ENCODE measurements at places on chromosomes 5 and 9.

GRCh38 chr5:67010684-67011409 is 185.8 kb downstream of the CD180 start:
- no peak for DNase-seq

- no peak for DNase-seq
Observed at GRCh38 chr5:126370796-126371718, 52.2 kb upstream of the GRAMD2B start.

DNA sequence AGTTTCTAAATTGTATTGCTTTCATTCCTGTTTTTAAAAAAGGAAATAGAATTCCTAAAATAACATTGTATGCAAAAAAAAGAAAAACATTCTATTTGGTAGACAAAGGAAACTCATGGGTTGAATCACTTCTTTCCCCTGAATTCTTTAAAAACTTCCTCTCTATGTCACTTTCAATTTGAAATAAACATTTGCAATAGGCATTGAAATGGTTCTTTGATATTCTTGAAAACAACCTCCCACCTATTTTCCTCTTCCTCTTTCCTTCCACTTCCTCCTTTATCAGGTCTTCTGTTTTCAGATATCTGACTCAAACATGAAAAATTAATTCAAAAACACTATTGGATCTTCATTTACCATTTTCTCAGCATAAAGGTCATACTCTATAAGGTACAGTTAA is 442.0 kb upstream of the MEF2C start:
- no peak for DNase-seq

DNA sequence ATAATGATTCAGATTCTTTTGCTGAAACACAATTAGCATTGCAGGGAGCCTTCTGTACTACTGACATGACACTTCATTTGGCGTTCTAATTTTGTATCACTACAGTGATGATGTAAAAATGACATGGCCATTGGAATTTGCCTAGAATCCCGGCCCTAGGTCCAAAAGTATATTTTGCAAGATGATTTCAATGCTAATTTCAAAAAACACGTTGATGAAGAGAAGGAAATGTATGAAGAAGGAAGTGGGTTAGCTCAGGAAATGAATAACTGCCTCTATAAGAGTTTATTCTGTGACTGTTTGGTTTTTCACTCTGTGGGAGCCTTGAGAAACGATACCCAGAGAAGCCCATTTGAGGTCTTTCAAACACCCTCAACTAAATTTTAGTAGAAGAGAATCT is 59.3 kb downstream of the OSTF1 start:
- DNase-seq, result no peak

GRCh38 chr5:43704243-43704642 is 101.3 kb downstream of the NNT start:
- DNase-seq, result no peak

DNA sequence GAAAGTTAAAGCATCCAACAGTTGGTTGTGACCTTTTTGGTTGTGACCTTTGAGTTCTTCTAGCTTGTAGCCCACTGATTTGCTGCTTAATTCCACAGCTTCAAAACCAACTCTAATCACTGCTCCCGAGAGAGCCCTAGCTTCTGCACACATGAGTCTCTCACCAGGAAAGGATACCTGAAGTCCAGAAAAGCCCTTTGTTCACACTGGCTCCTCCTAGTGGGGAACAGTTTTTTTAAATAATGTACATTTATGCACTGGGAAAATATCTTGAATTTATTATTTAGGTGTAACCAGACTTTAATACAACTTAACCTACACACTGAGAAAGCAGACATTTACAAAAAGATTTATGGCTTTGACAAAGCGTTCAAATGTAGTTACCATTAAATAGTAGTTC is 120.2 kb upstream of the CCDC152 start:
- no peak for DNase-seq

GRCh38 chr9:79489261-79490000 is 82.3 kb upstream of the TLE4 start:
- no peak for DNase-seq

GRCh38 chr5:74873525-74874249 is 7.5 kb upstream of the FAM169A start:
- DNase-seq, result no peak

DNA sequence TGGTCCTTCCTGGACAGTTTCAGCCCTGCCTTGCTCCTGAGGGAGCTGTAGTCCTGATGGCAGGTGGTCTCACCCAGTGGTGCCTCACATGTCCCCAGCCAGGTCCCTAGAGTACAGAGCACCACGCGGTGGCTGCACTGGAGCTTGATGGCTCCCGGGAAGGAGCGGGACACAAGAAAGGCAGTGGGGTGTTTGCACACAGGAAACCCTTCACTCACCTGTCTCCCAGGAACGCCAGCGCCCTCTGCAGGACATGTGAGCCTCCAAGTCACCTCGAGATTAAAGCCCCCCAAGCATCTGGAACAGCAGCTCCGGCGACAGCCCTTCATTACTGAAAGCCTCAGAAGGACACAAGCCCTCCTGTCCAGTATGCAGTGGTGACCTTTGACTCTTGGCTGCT is 19.9 kb upstream of the TMEM250 start:
- no peak for DNase-seq

DNA sequence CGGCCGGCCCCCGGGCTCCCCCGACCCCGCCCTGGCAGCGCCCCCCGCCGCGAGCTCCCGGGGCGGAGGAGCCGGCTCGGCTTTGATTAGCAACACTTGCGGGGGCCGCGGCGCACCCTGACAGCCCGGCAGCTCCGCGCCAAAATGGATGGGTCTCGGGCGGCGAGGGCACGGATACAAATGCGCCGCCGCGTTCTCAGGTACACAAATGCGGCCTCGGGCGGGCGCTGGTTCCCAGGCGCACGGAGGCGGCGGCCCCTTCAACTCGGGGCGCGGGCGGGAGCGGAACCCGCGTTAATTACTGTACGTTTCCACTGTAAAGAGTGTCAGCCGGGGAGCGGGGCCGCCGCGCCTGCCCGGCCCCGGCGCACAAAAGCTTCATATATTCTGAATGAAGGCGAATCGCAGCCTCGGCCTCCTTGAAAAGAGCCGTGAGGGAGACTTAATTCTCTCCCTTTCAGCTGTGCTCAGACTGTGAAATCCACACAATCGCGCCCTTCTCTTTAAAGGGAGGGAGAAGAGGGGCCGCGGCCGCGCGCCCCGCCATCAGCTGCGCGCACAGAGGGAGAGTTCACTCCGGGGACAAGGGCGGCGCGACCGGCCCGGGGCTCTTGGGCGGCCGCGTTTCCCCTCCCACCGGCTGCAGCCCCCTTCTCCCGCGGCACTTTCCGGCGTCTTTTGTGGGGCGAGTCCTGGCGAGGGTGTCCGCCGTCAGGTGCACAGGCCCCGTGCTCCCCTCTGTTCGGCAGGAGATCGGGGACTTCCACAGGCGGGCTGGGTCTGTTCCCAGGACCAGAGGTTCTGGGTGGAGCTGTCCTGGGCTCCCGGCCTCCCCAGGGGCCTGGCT is 27.0 kb downstream of the MSX2 start:
- no peak for DNase-seq

GRCh38 chr5:159343295-159344094 is 13.2 kb upstream of the IL12B start:
- DNase-seq, result no peak

DNA sequence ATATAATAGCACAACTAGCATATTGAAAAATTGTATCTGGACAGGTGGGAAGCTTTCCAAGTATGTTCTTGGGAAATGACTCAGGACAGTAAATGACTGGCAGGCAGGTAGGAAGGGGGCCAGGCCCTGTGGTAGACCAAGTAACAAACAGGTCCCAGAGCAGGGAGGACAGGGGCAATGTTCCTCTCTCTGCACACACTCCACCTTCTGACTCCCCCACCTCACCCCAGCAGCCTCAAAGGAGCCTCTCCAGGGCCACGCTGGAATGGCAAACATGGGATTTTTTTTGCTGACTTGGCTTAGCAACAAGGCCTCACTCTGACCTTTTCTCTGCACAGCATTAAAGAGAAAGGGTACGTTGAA is 31.1 kb upstream of the IQGAP2 start:
- no peak for DNase-seq

DNA sequence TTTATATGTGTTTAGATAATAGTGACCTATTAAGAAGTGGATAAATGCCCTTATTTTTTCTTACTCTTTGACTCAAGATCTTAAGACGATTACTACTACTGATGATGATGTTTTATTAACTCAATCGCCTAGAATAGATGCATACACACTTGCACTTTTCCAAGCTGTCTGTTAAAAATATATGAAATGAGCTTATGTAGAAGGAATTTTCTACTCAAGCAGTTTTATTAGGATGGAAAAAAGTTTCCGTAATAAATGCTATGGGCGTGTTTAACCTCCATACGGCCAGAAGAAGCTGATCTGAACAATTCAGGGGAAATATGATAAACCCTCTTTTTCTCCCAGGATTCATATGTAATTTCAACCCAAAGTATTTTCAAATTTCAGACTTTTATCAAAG is 455.7 kb upstream of the MPDZ start:
- DNase-seq, result no peak

DNA sequence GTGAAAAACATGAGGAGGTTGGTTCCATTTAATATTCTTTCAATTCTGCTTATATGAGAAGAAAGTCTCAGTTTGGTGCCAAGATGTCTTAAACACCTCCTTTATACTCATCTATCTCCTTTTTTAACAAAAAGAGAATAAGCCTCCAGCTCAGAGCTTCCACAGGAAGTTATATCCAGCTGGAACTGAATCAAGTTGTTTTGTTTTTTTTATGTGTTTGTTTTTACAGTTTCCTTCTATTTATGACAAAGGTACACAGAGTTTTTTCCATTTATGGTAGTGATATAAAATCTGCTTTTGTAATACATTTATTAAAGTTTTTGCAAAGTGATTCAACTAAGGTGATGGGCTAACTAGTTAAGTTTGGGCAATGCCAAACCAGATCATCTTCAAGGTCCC is 10.4 kb downstream of the SPARC start:
- DNase-seq, result no peak

GRCh38 chr5:59062986-59063683 is 480.3 kb downstream of the RAB3C start:
- no peak for DNase-seq

DNA sequence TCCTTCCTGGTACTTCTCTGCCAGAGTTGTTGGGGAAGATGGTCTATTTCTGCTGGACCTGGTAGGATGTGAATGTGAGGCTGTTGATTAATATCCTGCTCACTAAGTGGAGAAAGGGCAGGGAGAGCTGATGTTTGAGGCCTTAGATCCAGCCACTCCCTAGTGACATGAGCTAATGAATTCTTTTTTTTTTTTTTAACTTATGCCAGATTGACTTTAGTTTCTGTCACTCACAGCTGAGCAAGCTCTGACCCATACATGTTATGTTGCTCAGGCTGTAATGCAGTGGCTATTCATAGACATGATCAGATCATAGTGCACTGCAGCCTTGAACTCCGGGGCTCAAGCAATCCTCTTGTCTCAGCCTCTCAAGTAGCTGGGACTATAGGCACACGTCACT is 75.1 kb upstream of the SPRY4 start:
- no peak for DNase-seq

GRCh38 chr5:39451276-39451941 is 26.6 kb upstream of the DAB2 start:
- no peak for DNase-seq

- no peak for DNase-seq
Observed at GRCh38 chr5:139495638-139496435, 13.3 kb upstream of the STING1 start.

GRCh38 chr9:116411506-116411905 is 257.9 kb downstream of the PAPPA start:
- no peak for DNase-seq

GRCh38 chr9:70500793-70501192 is 86.3 kb upstream of the KLF9 start:
- no peak for DNase-seq

GRCh38 chr9:35076848-35077247 is 2.9 kb downstream of the FANCG start:
- DNase-seq, result no peak

- peak; percentile 66 for DNase-seq
Observed at GRCh38 chr5:177599731-177600507, at the start of gene B4GALT7. TSS of gene B4GALT7 (plus strand) at chr5:177600132. CDS start at chr5:177600211, 79 bp downstream.

GRCh38 chr9:28410411-28410810 is 837.1 kb upstream of the C9orf72 start:
- no peak for DNase-seq

DNA sequence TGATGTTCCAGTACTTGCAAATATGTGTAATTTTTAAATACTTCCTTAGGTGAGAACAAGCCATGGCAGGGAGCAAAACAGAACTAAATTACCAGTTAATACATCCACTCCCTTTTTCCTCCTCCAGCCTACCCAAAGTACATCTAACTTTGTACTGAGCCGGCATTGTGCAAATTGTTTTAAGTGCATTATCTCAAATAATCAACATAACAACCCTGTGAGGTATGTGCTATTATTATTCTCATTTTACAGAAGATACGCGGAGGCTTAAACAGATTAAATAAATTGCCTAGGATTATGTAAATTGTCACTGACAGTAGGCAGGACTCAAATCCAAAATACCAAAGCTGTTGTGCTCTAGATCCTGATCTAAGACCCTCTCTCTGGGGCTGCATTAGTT is 55.5 kb upstream of the KLF4 start:
- no peak for DNase-seq

GRCh38 chr5:137688210-137688840 is 47.6 kb downstream of the KLHL3 start:
- DNase-seq, result no peak

Measured in T-helper 22 cell (primary cell).